Fibroblast of skin of right quadriceps (primary cell): ENCODE measurements at places on chromosomes 1 and 21.

- no peak for DNase-seq
Observed at GRCh38 chr1:23646541-23646940, 45.1 kb upstream of the RPL11 start.

DNA sequence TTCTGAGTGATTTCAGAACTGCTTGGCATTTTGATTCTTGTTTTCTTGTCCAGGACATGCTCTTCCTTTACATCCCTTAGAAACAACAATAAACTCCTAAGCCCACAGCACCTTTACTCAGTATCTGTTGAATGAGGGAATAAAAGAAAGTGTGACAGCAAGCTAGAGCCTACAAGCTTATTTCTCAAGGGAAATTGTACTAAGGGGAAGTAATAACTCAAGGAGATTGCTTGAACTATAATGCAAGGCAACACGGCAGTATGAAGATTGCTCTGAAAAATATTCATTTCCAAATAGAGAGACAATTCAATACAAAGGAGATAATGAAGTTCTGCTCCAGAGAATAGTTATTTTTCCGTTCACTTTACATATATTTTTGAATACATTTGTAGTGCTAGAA lies 6.5 kb downstream of the OR6P1 start:
- DNase-seq, result no peak

- DNase-seq, result no peak
Observed at GRCh38 chr21:25094695-25095094, 512.6 kb downstream of the MRPL39 start.

DNA sequence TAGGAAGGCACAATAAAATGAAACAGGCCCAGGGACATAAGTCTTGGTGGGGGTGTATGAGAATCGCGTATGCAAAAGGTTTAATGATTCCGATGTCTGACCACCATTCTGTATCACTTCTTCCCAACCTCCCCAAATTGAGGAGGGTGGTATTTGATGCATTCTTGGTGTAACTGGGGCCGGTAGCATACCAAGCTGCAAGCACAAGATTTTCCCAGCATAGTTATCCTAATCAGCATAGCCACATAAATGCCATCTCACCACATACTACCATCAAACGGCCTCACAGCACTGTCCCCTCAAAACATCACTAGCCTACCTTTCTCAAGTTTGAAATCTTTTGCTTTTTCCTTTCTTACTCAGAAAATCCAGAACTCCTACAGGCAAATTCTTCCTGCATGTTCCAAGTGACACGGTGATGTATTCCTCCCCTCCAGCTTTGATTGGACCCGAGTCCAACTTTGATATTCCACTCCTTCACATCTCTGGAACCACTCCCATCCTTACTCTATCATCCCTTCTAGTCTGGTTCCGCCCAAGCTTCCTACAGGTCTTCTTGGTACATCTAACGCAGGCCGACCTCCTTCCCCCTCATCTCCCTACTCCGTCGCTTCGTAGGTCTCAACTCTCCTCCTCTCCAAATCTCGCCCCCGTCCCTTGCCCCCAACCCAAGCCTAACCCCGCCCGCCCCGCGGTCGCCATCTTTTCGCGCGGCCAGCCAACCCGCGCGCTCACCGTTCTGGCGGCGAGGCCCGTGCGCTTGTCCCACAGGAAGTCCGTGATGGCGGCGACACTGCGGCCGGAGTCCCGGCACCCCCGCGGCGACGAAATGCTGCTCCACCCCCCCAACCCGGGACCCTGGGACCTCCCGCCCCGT lies 600 bp downstream of the CLK2 start:
- peak; percentile 54 for DNase-seq

DNA sequence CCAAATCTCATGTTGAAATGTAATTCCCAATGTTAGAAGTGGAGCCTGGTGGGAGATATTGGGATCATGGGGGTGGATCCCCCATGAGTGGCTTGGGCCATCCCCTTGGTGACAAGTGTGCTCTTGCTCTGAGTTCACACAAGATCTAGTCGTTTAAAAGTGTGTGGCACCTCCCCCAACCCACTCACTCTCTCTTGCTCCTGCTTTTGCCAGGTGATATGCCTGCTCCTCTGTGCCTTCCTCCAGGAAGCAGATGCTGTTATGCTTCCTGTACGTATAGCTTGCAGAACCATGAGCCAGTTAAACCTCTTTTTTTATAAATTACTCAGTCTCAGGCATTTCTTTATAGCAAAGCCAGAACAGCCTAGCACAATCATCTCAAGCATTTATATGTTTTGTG lies 23.0 kb upstream of the HSPA13 start:
- DNase-seq, result no peak

DNA sequence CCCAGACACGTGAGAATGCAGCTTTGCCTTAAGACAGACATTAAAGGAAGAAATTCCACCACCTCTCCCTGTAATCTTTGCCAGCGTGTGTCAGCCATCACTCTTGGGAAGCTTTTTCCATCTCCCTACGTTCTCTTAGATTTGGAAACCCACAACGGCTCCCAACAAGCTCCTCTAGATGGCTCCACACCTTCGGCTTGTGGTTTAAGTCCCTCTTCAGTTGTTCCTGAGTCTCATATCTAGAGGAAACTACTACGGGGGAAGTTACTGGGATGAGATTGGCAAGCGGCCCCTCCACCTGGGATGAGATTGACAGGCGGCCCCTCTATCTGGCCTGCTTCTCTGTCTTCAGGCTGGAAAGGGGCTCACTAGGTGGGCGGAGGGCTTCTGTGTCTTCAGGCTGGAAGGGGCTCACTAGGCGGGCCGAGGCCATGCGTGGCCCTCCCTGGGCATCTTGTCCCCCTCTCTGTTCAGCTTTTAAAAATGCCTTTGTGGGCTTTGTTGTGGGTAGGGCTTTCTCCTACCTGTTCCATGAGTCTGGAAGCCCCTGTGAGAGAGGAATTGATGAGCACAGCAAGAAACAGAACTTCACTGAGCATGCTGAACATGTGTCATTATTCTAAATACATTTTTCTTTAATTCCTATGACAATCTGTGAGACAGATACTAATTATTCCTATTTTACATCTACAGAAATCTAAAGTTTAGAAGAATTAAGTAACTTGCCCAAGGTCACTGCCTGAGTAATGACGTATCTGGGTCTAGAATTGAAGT lies 670.5 kb downstream of the KIF26B start:
- DNase-seq, result peak; percentile 45

DNA sequence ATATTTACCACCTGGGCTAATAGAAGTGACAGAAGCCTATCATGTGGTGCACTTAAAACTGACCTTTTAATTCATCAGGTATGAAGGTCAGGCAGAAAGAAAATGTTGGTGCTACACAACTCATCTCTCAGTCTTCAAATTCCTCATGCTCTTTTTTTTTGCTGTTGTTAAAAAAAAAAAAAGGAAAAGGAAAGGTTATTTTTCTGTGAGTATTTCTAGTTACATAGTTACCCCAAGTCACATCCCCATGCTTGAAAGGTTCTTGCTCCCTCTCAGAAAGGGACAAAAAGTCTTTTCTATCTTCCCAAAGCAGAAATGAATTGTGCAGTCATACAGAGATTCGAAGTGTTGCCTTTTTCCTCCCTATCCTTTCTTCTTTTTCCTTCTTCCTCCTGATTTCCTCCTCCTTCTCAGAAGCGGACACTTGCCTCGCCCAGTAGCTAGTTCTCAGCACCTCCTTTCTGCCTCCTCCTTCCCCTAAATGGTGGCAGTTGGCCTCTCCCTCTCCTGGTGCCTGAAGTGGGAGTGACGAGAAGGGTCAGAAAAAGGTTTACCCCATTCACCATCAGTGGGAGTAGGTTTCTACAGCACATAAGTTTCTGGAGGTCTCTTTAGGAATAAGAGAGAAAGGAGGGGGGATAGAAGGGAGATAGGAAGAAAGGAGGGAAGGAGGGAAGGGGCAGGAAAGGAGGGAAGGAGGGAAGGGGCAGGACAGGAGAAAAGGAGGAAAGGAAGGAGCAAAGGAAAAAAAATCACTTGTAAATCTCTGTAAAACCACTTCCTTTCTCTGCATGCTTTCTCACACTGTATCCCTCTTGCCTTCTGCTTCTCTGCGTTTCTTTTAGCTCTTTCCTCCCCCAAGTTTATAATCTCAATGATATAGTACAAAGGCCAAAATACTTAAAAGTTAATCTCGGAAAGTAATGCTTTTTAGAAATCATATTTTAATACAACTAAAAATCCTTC lies 20.4 kb upstream of the C1orf105 start:
- DNase-seq, result no peak

DNA sequence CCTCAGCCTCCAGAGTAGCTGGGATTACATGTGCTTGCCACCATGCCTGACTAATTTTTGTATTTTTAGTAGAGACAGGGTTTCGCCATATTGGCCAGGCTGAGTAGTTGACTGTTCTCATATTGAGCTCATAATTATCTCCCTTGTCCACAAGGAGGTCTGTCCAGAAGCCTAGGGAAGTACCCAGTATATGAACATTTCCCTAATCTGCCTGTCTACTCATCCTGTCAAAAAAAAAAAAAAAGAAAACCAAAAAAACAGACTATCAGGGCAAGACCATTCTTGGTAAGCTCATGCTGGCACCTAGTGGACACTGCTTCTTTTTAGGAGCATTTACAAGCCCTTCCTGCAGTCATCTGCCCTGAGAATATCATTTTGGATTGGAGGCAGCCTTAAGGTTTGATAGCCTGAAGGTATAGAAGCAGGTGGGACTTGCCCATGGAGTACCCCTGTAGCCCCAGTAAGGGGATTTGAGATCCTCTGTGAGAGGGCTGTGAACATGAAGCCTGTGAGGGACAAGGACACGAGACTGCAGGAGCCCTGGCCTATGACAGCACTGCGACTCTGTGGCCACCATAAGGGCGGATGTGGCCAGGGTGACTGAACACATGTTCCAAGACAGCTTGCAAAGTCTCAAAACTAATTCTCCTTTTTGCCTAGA lies 10.8 kb upstream of the DUSP12 start:
- peak; percentile 82 for DNase-seq

- DNase-seq, result peak; percentile 2
Observed at GRCh38 chr1:96764469-96764868, 42.9 kb downstream of the PTBP2 start.

GRCh38 chr1:225544263-225544662 lies 108.7 kb downstream of the ENAH start:
- DNase-seq, result no peak

DNA sequence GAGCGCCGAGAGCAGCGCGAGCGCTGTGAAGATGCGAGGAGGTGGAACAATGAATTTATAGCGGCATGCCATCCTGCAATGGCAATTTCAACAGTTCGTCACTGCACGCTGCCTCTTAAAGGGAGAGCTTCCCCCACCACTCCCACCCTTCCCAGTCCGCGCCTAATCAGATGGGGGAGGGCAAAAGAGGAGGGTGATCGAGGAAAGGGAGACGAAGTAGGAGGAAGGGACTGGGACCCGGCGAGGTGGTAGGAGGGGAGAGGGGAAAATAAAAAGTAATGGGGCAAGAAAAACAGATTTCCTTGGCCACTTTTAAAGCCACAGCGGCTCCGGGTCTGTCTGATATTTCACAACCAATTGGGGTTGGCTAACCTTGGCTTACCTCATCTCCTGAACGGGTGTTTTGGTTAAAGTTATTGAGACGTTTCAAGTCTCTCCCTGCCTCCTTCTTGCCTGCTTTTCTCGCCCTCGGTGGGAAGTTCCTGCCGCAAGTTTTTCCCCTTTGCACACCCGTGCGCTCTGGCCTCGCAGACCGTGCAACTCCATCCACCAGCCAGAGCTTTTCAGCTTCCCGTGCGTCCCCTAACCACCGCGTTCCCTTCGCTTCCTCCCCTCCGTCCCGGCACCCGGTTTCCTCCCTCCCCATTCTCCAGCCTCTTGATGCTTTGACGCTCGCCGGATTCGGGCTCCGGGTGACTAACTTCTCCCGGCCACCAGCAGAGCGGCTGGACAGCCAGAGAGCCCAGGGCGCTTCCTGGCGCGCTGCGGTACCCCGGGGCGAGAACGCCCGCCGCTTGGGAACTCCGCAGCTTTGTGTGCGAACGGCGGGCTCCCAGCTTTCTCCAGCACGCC lies at the start of gene ADAMTS5:
Gene ADAMTS5, minus strand, starts transcription at position 27 of the 852 bp plus-strand sequence. CDS start 697 bp downstream, outside the sequence.
- peak; percentile 76 for DNase-seq

GRCh38 chr21:41603476-41603875 lies 95.5 kb upstream of the TMPRSS2 start:
- no peak for DNase-seq

DNA sequence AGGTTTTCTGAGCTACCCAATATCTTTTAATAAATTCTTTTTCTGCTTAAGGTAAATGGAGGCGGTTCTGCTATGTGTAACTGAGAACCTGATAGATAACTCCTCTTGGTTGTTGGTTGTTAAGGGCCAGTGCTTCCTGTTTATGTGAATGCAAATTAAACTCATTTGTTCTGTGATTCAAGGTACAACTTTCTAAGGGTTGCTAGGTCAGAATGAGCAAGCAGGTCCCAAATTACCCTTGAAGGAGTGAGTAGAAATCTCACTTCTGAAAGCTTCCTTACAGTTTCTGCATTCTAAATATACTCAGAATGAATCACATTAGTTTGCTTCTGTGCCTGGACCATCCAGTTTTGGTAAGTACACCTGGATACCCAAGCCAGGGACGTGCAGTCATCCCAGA lies 15.5 kb upstream of the FAM78B start:
- DNase-seq, result no peak

DNA sequence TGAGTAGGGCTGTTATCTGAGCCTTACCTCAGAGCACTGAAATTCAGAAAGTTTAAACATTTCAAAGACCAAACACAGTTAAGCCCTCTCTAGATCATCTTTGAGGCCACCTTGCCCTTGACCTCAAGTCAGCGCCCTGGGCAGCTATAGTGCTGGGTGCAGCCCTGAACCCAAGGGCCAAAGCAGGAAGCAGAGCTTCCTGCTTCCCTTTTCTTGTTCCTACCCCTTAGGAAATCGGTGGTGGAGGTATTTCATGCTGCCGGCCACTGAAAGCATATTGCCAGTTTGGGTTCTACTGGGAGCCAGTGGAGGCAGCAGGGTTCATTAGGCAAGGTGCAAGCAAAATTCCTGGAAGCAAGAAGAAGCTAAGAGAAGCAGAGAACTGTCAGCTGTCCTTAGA lies 26.1 kb downstream of the CD244 start:
- DNase-seq, result no peak

DNA sequence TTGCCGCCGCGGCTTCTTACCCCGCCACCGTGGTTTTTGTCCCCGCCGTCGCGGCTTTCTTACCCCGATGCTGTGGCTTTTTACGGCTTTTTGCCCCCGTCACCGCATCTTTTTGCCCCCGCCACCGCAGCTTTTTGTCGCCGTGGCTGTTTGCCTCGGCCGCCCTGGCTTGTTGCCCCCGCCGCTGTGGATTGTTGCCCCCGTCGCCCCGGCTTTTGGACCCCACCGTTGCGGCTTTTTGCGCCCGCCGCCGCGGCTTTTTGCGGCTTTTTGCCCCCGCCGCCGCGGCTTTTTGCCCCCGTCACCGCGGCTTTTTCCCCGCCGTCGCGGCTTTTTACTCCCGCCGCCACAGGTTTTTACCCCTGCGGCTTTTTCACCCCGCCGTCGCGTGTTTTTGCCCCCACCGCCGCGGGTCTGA lies 3934.3 kb downstream of the SRGAP2C start:
- no peak for DNase-seq

- no peak for DNase-seq
Observed at GRCh38 chr1:119631086-119631432, 17.0 kb downstream of the ZNF697 start.

DNA sequence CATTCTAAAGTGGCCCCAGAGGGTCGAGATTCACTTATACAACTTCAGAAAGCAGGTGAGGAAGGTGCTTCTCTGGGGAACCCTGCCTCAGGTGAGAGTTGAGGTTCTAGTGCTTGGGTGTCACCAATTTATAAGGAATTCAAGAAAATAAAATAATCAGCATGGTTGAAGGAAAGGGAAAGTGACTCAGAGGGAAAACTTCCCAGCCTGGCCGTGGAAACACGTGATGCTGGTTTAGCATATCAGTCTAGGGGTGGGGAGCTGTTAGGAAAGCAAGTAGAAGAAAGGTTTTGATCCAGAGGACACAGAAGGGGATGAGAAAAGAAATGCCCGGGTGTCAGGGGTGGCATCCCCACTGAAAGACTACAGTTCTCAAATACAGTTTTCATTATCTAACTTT lies 37.7 kb upstream of the TMEM125 start:
- peak; percentile 69 for DNase-seq
